NCI-H2171 treated with DMSO at 0.1 percent for 48 hours (cell line): ENCODE measurements at places on chromosomes 5 and 9.

GRCh38 chr5:139523635-139524445, 37.3 kb upstream of the UBE2D2 start:
- no peak for DNase-seq

DNA sequence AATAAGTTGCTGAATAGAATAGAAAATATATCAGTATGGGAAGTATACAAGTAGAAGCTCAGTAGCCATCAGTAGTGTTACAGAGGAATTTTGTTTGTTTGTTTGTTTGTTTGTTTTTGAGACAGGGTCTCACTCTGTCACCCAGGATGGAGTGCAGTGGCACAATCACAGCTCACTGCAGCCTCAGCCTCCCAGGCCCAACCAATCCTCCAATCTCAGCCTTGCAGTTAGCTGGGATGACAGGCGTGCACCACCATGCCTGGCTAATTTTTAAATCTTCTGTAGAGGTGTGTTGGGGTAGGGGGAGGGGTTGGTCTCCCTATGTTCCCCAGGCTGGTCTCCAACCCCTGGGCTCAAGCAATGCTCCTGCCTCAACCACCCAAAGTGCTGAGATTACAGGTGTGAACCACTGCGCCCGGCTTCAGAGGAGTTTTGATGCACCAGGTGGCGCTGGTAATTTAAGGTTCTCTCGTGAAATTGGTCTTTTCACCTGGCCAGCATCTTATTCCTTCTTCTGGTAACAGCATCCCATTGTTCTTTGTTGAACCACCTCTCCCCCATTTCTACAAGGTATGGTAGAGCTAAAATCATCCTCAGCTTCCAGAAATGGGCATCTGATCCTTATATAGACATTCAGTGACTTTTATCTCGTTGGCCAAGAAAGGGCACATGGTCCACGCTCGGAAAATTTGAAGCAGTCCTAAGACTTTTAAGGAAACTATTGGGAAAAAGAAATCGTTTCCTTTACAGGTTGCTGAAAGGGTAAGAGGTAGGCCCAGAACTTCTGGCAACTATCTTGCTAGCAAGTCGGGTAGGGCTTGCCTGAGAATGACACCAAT, 157.1 kb downstream of the ARRDC3 start:
- DNase-seq = no peak

GRCh38 chr9:70683841-70684240, 269.4 kb upstream of the KLF9 start:
- DNase-seq = no peak

DNA sequence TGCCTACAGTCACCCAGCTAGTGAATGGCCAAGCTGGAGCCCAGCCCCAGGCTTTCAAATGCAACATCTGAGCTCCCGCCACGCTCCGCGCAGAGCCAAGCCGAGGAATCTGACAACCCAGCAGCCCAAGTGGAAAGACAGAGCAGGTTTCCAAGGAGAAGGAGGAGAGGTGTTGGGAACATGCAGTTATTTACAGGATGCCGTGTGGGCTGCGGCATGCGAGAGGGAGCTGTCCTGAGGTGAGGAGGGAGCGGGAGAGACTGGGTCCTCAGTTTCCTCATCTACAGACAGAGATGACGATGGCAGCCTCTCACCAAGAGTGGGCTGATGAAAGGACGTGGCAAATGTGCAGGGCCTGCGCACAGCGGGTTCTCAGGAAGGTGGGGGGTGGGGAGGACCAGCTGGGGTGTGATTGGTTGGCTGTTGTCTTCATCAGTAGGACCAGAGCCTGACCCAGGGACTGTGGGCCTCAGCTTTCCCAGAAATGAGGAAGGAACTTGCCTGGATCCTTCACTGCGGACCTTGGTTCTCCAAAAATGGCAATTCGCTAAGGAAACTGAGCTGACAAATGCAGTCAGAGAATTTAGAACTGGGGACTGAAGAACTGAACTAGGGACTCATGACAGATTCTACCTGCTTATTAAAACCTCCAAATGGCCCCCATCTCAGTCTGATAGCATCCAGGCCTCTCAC, 14.8 kb upstream of the CPLX2 start:
- no peak for DNase-seq

DNA sequence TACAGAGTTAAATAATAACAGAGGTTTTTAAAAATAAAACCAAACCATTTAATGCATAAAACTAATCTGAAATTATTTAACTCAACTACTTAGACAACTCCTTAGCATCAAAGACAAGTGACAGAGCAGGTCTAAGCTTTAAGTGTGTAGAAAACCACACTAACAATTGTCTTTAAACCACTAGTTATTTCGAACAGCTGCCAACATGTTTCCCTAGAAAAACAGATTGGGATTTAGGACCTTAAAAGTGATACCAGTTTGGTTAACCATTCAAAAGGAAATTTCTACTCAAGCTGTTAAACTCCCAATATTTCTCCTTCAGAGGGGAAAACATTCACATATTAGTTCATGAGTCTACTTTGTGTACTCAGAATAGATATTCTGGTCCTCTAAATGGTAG, 208.7 kb downstream of the BNC2 start:
- no peak for DNase-seq

- no peak for DNase-seq
Measured at GRCh38 chr9:97706246-97706645, 9.1 kb upstream of the XPA start.

DNA sequence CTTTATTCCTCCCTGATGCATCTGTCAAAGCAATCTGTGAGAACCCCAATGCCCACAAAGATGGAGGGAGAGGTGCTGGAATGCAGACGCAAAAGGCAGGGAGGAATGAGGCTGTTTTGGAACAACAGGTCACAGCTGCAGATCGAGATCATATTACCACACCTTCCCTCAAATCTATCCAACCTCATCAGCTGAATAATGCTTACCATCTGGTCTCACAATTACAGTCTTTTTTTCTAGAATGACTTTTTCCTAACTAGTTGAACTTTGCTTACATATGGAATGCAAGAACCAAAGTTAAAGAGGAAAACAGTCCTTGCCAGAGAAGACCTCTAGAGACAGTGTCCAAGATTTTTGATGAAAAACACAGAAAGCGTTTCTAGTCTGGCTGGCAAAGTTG, 158.1 kb downstream of the LPAR1 start:
- DNase-seq = peak; percentile 96

DNA sequence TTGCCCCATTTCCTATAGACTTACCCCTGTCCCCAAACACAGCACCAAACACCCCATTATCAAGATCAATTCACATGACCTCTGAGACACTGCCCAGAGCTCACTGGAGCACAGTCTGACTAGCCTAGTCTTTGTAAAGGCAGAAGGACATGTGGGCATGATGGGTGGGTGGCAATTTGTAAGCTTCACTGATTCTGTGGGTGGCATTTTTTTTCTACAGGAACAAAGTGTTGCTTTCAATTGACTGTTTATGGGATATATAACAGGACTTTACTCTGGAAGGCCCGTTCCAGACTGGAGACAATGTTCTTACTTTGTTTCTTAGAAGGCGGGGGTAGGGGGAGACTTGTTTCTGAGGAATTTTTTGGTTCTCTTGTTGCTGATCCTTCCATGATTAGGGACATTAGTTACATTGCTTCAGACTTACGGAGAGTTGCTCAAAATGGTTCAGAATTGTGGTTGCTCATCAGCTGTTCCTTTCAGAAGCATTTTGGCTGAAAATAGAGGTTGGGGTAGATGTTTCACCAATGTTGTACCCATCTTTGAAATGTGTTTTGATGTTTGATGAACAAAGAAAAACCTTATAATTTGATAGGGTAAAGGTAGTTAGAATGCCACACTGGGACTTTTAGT, 20.2 kb downstream of the NNT start:
- DNase-seq = no peak

- no peak for DNase-seq
Measured at GRCh38 chr9:132982458-132982857, 4.0 kb downstream of the GFI1B start.

GRCh38 chr9:37944266-37944650, 40.3 kb upstream of the SLC25A51 start:
- no peak for DNase-seq

DNA sequence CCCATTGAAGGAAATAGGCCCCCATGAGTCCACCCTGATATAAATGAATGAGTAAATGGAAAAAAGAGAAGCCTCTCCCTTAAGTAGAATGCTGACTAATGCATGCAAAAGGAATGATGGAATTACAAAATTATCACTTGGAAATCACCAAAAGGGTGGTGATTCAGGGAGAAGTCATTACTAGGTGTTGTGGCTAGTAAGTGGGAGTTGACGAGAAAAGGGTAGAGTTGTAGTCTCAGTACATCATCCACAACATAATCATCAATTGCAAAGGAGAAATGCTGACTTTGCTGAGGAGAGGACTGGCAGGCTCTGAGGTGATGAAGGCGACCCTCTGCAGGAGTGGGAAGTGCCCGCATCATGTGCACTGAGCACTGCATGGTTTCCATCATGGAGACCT, 201.5 kb upstream of the S1PR3 start:
- DNase-seq = no peak

- DNase-seq = peak; percentile 70
Measured at GRCh38 chr9:83978992-83979811, 813 bp downstream of the HNRNPK start.

GRCh38 chr5:102996011-102996575, 123.8 kb downstream of the GIN1 start:
- no peak for DNase-seq

- DNase-seq = no peak
Measured at GRCh38 chr5:94746731-94747124, 128.3 kb downstream of the SLF1 start.

GRCh38 chr9:35906923-35907699, 1.1 kb downstream of the HRCT1 start:
- DNase-seq = peak; percentile 12

DNA sequence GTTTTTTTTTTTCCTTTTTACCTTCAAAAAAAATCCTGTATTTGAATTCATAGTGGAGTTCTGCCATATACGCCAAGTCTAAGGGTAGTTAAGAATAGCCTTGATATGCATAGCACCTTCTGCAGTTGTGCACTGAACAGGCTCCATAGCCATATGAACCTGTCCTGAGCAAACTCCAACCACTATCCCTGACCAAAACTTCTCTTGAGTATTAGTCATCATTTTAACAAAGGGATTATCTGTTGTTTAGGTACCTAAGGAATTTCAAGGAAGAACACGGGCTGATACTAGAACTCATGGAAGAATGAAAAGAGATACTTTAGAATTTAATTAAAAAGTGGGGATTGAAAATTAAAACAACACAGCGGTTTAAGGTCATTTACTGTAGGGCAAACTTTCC, 1.9 kb upstream of the FBXO38 start:
- no peak for DNase-seq

GRCh38 chr9:104936291-104936690, 8.3 kb upstream of the ABCA1 start:
- DNase-seq = no peak

GRCh38 chr5:90944116-90944515, 385.5 kb downstream of the ADGRV1 start:
- no peak for DNase-seq

DNA sequence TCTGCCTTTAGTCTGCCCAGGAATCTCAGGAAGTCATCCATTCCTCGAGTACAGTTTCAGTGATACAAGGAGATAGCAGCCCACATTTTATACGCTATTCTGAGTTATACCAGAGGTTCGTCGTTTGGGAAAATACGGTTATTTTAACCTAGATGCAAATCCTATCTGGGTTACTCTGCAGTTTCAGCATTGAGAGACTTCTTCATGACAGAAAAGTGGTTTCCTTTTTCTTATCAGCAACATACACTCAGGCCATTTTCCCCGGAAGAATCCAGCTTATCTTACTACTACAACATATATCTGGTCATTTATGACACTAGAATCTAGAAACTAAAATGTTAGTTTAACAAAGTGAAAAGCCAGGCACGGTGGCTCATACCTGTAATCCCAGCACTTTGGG, 83.4 kb upstream of the IQGAP2 start:
- no peak for DNase-seq

DNA sequence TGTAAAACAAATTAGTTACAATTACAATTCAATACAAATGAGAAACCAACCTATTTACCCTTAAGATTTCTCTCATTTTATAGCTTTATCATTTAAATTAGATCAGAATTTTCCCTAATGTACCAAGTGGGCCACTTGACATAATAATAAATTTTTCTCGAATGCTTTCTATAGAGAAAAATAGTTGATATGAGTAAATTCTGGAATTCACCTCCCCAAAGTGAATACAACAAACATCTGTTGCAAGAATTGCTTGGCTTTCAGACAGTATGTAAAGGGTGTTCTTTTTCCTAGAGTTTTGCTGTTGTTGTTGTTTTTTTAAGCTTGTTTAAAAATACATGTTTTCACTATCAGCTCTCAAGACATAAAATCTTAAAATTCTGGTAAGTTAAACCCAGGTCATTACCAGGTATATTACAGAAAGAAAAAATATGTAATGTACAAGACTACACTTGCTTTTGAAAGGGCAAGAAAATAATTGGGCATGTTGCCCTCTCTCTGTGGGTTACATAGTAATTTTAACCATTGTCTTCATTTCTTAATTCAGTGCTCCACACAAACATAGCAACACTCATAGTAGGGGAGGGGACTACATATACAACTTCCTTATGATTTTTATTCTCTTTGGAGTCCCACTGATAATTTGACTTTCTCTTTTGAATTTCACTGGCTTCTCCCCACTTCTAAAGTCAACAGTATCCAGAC, 200.6 kb downstream of the ARL15 start:
- DNase-seq = no peak

DNA sequence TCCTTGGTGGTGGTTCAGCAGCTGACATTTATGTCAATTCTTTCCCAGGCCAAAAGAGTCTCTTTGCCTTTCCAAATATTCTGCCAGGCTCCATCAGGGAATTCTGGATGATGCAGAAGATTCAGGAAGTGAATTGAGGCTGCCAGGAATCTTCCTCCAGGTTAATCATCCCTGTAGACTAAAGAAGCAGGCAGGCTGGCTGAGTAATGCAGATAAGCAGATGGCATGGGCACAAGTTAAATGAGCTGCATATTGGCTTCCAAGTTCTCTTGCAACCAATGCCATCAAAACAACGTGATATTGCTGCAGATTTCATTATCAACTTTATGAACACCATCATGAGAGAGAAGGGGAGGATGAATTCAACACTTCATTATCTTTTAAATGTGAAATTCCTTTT, 324.5 kb downstream of the KCNN2 start:
- DNase-seq = no peak

DNA sequence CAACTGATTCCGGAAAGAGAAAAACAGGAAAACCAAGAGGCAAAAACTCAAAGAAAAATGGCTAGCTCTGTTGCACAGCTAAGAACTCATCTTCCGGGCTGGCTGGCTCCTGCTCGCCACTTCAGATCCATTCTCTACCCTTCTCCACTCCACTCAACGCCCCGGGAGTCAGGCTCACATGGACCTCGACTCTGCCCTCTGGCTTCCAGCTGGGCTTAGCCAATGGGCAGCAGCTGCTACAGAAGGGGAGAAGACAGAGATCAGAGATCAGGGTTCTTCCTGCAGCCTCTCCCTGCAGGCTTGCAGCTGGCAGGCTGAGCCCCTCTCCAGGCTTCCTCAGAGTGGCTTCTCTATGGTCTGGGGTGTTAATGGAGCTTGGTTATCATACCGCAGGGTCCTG, 187.5 kb downstream of the MED10 start:
- DNase-seq = no peak
